ENCODE measurements at places on chromosomes 6 and 20. TPM values are rescaled to one million over a fixed set of nuclear protein-coding genes. Genes with fewer than 3 reads are reported as not detected.

GRCh38 chr6:73157870-73158269 is 67.4 kb downstream of the KHDC1L start:
- DNase-seq, result no peak

Gene IMPG1
- total RNA-seq, result not detected

Gene TAF4
- total RNA-seq, result 17.8 TPM

GRCh38 chr6:85551264-85551663 is 42.4 kb downstream of the SNX14 start:
- no peak for DNase-seq

Gene ALDH5A1
- total RNA-seq, result 4.7 TPM

- no peak for DNase-seq
Measured at GRCh38 chr6:147166360-147166944, 37.8 kb upstream of the STXBP5 start.

GRCh38 chr20:20483328-20483727 is 115.4 kb downstream of the INSM1 start:
- no peak for DNase-seq

Gene ID4
- not detected for total RNA-seq

Gene NHSL1
- 1.0 TPM for total RNA-seq

Gene PTGIS
- not detected for total RNA-seq

DNA sequence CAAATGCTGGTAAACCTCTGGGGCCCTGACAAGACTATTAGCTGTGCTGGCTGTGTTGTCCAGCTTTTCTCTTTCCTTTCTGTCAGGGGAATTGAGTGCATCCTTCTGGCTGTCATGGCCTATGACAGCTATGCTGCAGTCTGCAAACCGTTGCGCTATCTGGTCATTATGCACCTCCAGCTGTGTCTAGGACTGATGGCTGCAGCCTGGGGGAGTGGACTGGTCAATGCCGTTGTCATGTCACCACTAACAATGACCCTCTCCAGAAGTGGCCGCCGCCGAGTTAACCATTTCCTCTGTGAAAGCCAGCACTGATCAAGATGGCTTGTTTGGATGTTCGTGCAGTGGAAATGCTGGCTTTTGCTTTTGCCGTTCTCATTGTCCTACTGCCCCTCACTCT is 20.3 kb downstream of the OR2B6 start:
- DNase-seq, result no peak

DNA sequence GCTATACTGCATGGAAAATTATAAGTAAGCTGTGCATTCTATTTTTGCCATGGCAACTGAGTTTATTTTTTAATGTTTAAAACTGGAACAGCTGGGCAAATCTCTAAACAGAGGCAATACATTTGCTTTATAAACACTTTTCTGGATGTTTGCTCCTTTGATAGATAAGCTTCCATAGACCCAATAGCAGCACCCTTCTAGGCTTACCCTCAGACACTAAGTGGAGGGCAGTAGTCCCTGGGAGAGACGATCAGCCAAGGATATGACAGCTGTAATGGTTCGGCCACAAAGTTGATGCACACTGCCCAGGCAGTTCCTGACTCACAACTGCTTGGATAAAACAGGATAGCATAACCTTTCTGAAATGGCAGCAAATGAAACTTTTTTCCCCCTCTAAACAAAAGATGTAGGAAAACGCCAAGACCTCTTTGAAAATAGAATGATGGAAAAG is 8.5 kb upstream of the MRPS10 start:
- no peak for DNase-seq

Gene CST2
- total RNA-seq, result not detected

DNA sequence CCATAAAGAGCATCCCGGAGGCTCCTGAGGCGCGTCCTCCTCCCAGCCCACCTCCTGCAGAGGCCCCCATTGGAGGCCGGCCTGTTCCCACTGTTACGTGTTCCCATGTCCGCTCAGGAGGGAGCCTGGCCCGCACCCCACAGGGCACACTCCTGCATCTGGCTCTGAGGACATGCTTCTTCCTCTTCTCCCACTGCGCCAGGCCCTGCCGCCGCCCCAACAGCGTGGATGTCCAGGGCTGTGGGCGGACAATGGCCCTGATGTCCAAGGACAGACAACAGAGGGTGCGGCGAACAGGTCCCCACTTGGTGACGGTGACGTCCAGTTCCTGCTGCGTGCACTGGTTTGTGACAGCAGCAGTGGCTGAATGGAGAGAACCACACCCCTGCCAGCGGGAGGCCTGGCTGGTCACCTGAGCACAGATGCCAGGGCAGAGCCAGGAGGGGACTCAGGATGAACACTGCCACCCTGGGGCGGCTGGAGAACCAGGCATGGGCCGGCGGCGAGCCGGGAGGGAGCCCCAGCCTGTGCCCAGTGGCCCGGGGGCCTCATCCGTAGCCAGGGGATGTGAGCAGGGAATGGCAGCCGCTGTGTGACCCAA is 26.6 kb downstream of the FRMD1 start:
- no peak for DNase-seq

Gene CST1
- not detected for total RNA-seq

DNA sequence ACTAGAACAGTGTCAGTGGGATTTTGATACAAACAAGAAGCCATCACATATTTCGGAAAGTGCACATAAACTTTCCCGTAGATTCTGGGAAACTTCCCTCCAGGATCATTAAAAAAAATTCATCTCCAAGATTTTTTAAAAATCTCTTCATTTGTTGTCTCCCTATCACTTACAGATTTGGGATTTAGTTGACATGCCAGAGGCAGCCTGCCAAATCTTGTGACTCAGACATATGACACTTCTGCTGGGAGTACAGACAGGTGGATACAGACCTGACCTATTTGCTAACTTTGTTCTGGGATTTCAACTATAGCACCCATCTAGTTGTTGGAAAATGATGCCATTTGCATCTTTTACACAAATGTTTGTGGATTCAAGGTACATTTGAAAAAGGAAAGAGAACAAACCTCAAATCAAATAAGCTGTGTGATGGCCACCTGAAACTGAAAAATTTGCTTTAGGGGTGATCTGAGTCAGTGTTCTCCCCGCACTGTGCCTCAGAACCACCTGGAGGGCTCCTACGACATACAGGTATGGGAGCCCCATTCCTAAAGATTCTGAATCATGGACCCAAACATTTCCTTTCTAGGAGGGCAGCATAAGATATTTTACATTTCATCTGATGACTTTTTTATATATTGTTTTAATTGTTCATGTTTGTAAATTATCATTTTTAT is 21.9 kb upstream of the CD2AP start:
- no peak for DNase-seq

- DNase-seq, result no peak
Measured at GRCh38 chr6:75550544-75551167, 51.0 kb upstream of the SENP6 start.

- no peak for DNase-seq
Measured at GRCh38 chr6:7562769-7563168, 21.3 kb downstream of the DSP start.

- DNase-seq, result peak; percentile 72
Measured at GRCh38 chr6:87155842-87156815, 764 bp downstream of the ZNF292 start.

Gene PARD6B
- 4.0 TPM for total RNA-seq

GRCh38 chr6:125596020-125596419 is 153.4 kb upstream of the HEY2 start:
- DNase-seq, result no peak

Gene ARMH2
- total RNA-seq, result 2.7 TPM

DNA sequence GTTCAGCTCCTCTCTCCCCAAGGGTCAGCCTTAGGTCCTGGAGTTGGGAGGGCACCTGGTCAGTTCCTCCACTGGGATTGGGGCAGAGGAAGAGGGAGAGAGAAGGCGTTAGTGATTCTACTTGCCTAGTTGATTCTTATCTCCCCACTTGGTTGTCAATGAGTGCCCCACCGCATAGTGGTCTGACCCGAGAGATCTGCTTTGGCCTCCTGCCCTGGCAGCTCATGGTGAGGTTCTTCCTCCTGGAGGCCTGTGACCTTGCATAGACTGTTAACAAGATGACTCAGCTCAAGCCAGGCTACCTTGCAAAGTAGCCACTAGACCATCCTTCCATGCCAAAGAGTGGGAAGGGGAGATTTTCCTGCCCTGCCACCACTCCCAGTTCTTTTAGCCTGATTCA is 160.6 kb downstream of the TMEM200A start:
- no peak for DNase-seq

Gene MAP7
- total RNA-seq, result 0.27 TPM

GRCh38 chr6:105785066-105785811 is 300.9 kb upstream of the PRDM1 start:
- DNase-seq, result no peak

Gene CASS4
- total RNA-seq, result 18.6 TPM

DNA sequence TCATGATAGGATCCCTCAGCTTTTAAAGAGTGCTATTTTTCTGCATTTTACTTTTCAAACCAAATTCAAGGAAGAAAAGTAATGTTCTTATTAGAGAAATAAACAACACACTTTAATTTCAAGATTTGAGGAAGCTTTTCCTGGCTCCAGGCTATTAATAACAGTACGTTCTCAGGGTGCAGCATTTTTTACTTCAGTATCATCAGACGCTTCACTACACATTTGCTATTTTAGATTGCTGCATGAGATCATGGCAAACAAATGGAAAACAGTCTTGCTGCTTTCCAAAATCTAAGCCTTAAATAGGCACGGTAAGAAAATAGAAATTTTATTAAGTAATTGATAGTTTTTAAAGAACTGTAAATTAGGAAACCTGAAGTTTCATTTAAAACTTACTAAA is 253.6 kb upstream of the EXOC2 start:
- DNase-seq, result no peak

Gene KCNQ2
- total RNA-seq, result not detected

- no peak for DNase-seq
Measured at GRCh38 chr20:44224637-44225036, 14.1 kb upstream of the OSER1 start.

DNA sequence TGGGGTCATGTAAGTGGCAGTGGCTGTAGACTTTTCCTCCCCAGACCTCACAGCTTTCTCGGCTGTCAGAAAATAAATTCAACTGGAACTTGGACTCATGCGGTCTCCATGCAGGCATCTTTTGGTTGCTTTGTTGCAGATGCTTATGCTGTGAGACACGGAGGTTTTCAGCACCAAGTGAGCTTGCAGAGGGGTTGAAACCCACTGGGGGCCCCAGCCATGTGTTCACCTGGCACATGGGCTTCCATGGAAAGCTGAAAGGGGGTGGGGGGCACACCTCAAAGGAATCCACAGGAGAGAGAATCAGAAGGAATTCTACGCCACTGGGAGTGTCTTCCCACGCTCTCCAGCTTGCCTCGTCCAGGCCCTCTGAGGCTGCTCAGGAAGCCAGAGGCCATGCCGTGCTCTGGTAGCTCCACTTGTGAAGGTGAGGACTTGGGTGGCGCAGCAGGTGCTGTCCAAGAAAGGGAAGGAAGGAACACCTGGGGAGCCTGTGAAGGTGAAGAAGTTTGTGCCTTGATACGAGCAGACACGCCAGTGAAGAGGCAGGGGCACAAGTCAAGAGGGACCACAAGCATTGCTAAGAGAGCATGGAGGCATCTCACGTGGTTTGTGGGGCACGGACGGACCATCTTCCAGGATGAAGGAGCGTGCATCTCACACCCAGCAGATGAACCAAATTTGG is 134.3 kb upstream of the PMEPA1 start:
- DNase-seq, result no peak

- no peak for DNase-seq
Measured at GRCh38 chr6:166655251-166655650, 28.2 kb upstream of the RPS6KA2 start.

DNA sequence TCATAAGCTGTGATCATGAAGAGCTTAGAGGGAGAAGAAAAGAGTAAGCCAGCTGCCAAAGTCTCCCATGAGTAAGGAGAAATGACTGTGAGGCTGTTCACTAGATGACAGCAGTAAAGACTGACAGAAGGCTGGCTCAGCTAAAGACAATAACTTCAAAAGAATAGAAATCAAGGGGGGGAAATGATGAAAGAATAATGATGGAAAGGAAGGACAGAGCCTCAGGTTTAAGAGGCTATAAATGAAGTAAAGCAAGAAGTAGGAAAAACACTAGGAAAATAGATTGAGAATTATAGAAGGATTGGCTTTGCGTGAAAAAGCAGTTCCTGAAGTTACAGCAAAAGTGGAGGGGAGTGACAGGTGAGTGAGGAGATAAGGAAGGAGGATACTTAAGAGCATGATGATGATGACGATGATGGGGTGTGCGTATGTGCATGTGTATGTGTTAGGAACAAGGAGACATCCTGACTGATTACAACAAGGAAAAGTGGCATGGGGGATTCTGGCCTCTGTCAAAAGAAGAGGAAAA is 48.2 kb downstream of the HBS1L start:
- no peak for DNase-seq

DNA sequence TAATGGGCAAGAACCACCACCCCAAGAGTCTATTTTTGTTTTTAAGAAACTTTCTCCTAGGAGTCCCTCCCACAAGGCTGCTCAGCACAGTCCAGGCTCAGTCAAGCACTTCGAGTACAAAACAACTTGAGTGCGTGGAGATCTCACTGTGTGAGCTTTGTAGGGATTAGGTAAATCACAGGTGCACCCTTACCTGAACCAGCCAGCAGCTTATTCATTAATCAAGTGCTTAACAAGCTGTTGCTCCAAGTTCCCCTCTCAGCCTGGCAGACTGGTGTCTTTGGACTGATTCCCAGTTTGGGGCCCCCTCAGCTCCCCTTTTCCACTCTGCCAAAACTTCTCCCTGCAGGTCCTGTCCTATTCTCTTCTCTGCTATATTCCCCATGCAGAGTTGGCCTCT is 133.1 kb downstream of the LY86 start:
- no peak for DNase-seq

DNA sequence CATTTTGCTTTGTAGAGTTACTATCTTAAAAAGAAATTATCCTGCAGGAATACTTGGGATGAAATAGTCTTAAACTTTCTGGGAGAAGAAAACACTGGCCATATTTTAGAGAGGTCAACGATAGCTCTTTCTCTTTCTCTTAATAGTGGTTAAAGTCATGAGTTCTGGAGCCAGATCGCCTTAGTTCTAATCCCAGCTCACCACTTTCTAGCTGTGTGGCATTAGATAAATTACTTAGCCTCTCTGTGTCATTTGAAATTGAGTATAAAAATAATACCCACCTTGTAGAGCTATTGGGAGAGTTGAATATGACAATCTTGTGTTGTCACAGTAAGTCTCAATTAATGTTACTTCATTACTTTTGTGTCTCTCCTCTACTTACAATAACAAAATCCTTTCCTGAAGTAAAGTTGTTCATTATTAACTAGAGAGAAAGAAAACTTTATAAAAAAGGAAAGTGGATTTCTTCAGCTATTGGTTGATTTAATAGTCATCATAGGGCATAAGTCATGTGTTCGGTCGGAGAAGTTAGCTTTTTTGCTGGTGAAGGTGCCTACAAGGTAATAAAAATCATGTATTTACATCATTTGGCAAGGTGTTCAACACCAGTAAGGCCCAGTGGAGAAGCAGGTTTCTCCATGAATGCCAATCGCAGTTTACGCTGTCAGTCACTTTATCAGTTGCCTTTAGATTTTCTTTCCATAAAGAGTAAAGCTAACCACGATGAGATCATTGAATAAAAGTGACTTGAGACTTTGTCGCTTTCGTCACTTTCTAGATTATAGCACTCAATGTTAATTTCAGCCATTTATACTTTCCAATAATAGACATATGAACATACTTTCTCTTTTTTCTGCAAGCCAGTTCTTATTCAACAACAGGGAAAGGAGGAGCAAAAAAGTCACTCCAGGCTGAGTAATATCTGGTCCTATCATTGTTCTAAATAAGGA is 2.0 kb downstream of the NEDD9 start:
- DNase-seq, result no peak

GRCh38 chr6:113636357-113636824 is 220.8 kb upstream of the MARCKS start:
- DNase-seq, result no peak

Gene TUBB1
- 483 TPM for total RNA-seq

Gene PGC
- not detected for total RNA-seq
